ENCODE measurements at places on chromosomes 6 and 20.

DNA sequence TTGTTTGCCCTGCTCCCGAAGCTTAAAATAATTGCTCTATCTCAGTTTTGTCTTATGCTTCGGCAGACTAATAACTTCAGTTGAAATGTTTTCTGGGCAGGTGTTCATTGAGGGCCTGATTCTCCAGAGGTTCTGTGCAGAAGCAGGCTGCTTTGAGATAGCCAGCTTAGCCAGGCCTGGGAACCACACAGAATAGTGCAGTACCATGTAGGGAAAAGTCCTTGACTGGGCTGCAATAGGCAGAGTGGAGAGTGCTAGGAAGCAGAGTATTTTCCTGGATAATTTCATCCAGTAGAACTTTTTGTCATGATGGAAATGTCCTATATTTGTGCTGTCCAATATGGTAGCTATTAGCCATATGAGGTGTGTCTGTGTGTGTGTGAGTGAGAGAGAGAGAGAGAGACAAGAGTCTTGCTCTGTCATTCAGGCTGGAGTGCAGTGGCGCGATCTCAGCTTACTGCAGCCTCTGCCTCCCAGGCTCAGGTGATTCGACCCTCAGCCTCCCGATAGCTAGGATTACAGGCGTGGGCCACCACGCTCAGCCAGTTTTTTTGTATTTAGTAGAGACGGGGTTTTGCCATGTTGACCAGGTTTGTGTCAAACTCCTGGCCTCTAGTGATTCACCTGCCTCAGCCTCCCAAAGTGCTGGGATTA lies 15.9 kb downstream of the TOP1 start:
- DNase-seq: no peak

DNA sequence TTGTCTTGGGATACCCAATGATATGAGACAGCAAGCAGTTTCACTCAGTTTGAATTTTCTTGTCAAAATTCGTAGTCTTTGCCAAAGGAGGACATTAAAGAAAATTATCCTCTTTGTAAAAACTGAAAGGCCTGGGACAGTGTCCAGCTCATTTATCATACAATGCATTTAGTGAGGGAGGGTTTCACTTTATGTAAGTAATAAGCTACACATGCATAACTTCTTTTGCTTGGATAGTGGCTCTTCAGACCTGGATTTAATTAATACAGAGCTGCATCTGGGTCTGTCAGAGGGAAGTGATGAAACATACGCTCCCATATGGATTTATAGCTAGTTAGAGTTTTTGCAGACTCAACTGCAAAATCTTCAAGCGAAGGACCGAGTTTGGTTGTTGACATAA lies 175.6 kb downstream of the PHACTR1 start:
- no peak for DNase-seq

GRCh38 chr6:83430611-83431544 lies at the start of gene ME1:
ME1 (minus strand) TSS chr6:83431051; CDS start chr6:83430954, 97 bp downstream.
- DNase-seq: no peak

DNA sequence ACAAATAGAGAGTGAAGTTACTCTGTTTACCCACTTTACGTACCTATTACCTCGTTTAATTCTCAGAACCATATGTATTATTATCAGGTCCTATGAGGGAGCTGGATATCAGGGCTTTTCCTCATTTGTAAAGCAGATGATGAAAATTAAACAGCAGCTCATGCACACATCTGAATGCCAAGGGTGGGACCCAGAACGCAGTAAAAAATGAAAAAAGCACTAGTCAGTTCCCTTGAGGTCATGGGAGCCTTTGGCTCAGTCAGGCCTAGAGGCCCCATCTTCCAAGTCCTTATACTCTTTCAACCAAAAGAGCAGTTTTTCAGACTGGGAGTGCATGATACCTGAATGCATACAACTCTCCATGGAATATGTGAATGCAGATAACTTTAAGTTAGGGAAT lies 23.0 kb downstream of the B3GAT2 start:
- no peak for DNase-seq

DNA sequence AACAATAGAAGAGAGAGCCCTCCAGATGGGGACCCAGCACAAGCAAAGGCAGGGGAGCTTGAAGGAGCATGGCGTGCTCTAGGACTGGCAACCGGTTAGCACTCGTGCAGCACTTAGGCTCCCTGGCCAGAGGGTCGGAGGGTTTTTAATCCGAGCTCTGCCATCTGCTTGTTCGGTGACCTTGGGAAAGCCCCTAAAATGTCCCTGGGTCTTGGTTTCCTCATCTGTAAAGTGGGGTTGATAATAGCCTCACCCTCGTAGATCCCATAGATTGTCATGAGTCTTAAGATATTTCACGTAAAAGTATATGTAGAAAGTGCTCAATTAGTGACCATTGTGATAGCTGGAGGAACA lies 16.6 kb upstream of the HCK start:
- no peak for DNase-seq

GRCh38 chr6:21738180-21739094 lies 144.9 kb downstream of the SOX4 start:
- no peak for DNase-seq
